Posterior vena cava (tissue), 2 donors: ENCODE measurements at places on chromosomes 6 and 20.

- DNase-seq = no peak
Observed at GRCh38 chr6:108872141-108872557, 23.9 kb downstream of the ARMC2 start.

DNA sequence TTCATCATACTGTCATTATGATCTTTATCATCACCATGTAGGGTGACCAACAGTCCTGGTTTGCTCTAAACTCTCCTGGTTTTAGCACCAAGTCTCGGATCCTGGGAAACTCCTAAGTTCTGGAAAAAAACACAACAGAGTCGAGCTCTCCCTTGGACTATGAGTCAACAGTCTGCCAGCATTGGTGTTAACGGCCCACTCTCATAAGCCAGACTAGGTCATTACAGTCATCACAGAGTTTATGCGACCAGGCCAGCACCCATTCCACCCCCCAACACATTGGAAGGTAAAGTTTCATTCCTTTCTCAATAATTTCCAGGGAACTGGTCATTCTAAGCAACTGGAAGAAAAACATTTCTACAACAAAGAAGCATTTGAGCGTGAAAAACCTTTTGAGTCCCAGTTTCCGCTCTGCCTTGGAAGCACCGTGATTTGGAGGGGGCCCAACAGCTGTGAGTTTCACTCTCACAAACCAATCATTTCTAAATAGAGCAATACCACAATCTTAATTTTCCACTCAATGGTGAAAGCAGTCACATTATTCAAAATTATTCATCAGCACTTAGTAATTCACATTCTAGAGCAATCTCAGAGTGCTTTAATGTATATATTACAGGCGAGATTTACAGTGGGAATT lies 445.0 kb downstream of the CDH26 start:
- no peak for DNase-seq

DNA sequence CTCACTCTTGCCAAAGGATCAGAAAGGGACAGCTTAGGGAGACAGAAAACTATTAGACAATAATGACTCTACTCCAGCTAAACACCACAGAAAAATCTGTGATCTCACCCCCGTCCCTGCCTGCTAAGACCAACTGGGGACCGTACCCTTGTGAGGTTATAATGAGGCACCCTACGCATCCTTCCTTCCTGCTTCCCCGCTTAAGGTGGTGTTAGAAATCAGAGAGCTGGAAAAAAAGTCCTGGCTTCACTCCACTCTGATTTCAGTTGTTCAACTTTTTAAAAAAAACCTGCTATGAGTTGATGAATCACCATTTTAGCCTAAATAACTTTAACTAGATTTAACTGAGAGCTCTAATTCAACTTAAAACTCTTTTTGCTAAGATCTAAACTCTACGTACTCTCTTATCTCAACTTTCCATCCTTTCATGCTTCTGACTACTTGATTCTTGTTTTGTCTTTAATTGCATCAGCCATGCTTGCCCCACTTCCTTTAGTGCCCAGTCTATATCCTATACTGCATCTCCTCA lies 35.8 kb upstream of the TMEM14A start:
- DNase-seq = no peak

DNA sequence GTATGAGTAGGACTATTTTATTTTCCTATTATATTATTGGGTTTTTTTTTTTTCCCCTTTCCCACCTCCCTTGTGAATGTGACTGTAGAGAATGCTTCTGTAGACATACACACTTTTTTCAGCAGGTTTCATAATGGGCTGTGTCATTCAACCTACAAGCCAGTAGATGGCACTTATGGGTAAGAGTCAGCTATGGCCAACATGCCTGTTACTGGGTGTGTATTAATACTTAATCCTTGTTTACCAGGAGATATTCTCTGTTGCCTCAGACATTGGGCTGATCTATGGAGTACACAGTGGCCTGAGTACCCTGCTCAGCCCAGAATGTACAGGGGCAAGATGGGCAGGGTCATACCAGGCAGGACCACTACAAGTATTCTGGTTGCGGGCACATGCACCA lies 382.5 kb downstream of the EPHA7 start:
- DNase-seq = no peak

DNA sequence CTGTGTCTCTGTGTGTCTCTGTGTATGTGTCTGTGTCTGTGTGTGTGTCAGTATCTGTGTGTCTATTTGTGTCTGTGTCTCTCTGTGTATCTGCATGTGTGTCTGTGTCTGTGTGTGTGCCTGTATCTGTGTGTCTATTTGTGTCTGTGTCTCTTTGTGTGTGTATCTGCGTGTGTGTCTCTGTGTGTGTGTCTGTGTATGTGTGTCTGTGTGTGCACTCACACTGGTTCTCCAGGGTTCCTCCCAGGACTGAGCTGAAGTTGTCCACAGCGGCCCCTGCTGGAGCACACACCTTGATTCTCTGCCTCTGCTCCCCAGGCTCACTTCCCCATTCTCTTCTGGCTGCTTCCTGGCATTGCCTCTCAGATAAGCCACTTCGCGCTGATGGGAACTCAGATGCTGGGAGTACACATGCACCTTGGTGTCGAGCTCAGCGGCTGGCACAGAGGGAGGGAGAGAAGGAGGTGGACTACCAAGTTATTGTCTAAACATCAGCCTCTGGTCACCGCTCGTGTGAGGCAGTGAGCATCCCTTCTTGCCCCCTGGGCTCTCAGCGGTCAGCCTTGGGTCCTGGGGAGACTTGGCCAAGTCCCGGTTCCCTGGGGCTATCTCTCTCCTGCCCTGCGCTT lies 104.9 kb upstream of the NXT1 start:
- peak; percentile 88 for DNase-seq
